Left renal pelvis (tissue), 4 donors: ENCODE measurements at places on chromosomes 12 and 14. TPM values are rescaled to one million over a fixed set of nuclear protein-coding genes. Genes with fewer than 3 reads are reported as not detected.

RDH16 gene
- polyA plus RNA-seq = 0.52 TPM

FOXA1 gene
- 0.75 TPM for polyA plus RNA-seq

KRT78 gene
- polyA plus RNA-seq = not detected

DNA sequence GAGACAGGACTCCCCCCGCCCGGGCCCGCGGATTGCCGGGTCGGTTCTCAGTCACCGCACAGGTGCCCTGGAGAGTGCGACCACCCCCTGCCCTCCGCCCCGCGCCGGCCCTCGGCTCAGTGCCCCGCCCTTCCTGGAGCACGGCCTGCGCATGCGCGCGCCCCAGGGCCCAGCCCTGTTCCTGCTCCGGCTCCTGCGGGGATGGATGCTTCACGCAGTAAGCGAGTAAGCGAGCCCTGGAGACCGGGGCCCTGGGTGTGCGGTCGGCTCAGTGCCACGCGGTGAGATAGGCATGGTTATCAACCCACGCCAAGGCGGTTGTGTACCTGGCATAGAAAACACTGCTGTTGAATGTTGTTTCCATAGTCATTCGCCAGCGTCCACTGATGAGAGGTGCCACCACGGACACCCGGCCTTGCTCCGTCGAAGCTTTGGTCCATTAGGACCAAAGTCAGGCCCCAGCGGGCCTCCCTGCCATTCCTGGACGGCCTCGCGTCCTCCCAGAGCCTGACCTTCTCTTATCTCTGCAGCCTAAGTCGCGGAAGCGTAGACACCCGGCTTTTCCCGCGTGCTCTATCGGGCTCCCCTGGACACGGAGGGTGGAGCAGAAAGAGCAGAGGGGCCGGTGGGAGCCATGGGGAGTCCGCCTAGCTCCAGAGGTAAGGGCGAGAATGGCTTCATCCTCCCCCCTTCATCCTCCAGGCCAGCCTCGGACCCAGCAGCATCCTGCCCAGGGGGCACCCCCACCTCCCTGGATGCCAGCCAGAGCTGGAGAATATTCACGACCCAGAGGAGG lies 90.6 kb downstream of the PAPOLA start:
- no peak for DNase-seq

GRCh38 chr14:89325959-89326358 lies 91.1 kb downstream of the FOXN3 start:
- DNase-seq = no peak
